Motor neuron (in vitro differentiated cells): ENCODE measurements at places on chromosomes 6 and 20. TPM values are rescaled to one million over a fixed set of nuclear protein-coding genes. Genes with fewer than 3 reads are reported as not detected.

GRCh38 chr6:36731622-36732310 lies 34.1 kb downstream of the RAB44 start:
- ATAC-seq = no peak

GRCh38 chr6:44631968-44632367 lies 244.5 kb downstream of the CDC5L start:
- peak; percentile 27 for ATAC-seq

GRCh38 chr6:99130897-99131873 lies 183.4 kb upstream of the FBXL4 start:
- ATAC-seq = no peak

GRCh38 chr6:24957199-24957598 lies 21.4 kb upstream of the RIPOR2 start:
- ATAC-seq = no peak

DNA sequence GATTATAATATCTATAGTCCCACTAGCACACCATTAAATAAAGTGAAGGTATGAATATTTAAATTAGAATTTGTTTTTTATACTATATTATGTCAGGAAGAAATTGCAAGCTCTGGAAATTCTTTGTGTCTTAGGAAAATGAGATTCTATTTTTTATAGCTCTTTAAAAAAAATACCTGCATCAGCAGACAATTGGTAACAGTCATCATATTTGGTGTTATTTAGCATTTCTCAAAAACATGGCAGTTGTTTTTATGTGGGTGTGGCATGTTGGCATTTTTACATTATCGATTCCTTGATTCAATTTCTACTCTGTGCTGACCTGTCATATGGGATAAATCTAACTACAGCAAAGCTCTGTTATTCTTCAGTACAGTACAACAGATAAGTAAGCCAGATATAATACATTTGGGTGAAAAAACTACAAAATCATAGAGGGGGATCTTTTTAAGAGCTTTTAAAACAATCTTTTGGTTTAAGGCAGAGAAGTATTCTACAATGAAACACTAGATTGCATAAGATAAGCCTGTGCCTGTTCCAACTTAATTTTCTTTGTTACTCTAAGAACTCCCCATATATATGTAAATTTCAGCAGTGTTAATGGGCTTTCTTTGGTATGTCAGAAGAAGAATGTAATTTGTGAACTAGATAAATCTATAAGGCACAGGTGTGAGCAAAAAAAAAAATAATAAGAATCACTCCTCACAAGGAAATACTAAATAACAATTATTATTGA lies 71.5 kb downstream of the LAMA2 start:
- no peak for ATAC-seq

GRCh38 chr6:2841264-2842138 lies at the start of gene SERPINB1:
TSS of gene SERPINB1 (minus strand) at chr6:2841863. CDS start at chr6:2840586, 1,277 bp downstream.
- ATAC-seq = peak; percentile 95

DNA sequence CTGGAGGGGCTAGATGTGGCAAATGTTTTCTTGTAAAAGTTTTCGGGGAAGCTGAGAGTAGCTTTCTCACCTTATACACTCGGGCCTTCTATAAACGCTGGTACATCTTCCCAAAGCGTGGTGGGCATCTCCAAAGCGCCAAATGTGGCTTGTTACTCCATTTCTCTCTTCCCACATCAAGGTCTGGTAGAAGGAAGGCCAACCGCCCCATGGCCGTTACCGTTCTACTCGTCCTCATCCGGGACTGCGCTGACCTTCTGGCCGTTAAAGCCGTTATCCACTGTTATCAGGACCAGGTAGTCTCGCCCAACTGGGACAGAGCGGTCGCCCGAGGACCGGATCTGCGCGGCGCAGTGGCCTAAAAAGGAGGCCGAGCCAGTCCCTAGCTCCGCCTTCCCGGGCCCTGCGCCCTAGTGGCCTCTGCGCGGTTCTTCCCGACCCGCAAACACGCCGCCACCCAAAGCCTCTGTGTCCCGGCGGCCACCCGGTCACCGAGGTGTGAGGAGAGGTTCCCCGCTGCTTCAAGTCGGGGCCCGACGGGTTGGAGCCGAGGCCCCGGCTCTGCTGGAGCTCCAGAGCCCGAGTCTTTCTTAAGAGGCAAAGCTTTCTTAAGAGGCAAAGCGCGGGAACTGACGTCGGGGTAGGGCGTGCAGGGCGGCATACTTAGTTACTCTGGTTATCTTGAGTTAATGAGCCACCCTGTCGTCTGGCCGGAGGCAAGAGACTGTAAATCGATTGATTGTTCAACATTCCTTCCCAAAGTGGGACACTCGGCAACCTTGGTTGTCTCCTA lies 90.5 kb downstream of the GPX5 start:
- no peak for ATAC-seq

GRCh38 chr6:43124481-43124880 lies 46.6 kb upstream of the SRF start:
- no peak for ATAC-seq

DNA sequence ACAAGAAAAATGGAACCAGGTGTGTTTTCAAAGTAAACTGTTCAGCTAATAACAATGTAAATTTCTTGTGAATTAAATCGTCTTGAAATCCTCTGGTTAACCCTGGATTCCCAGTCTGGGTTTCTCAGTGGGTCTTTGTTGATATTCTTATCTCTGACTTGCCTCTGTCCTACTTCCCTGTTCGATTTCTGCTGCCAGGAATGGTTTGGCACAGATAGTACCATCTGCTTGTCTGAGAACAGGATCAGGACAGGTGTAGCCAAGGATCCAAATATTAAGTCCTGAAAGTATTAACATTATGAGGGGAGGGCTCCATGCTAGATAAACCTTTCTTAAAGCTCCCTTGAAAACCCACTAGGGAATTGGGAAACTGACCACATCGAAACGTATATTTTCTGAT lies 30.1 kb downstream of the ARFGEF2 start:
- ATAC-seq = no peak

DNA sequence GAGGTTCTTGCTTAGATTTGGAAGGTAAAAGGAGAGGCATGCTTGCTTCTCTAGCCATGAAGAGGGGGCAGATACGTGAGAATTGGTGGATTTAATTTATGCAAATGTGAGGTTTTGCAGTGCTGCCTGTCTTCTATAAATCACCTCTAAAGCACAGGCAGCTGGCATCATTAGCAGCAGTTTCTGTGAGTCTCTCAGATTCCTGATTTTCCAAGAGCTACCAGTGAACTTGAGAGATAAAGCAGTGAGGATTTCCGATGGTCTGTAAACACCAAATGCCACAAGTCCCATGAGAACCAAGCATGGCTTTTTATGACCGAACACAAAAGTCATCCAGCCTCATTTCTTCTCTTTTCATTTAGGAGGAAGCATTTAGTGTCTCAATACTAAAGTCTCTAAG lies 3.2 kb upstream of the SIRPB2 start:
- no peak for ATAC-seq

DNA sequence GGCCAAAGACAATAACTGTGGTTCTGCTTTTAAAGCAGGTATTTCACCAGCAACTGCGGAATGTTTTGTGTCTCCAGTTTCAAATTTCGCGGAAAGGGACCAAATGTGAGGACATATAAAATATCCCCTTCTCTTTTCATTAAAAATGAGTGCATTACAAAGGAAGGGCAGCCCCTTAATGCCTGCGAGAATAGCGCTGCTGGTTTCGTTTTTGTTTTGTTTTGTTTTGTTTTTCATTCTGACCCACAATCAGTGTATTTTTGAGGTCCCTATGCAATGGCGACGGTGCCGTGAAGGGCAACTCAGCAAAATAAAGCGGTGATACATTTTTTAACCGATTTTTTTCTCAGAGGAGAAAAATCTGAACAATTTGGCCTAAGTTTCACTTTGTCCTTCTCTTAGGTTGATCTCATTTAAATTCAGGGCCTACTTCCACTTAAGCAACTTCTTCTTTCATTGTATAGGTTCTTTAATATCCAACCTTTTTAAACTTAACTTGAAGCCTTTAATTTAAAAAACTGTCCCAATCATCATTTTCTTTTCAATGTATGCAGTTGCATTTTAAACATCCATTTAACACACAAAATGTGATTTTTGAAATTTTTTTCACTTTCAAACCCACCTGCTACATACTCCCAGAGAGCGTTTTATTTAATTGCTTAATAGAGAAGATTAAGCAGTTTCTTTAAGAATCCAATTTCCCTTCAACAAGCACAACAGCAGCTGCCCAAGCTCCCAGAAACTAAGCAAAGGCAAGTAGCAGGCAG lies 2.9 kb upstream of the HIVEP2 start:
- ATAC-seq = no peak

DNA sequence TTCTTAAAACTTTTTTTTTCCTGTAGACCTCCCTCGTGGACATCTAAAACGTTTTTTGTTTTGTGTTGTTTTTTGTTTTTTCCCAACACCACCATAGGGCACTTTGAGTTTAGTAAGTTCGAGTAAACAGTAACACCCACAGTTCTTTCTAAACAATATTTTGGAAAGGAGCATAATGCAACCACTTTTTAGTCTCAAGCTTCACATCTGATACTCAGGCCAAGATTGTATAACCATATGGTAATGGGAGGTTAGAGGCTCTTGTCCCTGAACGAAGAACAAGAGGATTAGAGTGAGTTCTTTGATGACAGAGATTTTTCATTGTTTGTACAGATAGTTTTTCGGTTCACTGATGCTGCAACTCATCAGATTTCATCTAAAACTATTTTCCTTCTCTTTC lies 144.6 kb downstream of the MTHFD1L start:
- peak; percentile 11 for ATAC-seq

DNA sequence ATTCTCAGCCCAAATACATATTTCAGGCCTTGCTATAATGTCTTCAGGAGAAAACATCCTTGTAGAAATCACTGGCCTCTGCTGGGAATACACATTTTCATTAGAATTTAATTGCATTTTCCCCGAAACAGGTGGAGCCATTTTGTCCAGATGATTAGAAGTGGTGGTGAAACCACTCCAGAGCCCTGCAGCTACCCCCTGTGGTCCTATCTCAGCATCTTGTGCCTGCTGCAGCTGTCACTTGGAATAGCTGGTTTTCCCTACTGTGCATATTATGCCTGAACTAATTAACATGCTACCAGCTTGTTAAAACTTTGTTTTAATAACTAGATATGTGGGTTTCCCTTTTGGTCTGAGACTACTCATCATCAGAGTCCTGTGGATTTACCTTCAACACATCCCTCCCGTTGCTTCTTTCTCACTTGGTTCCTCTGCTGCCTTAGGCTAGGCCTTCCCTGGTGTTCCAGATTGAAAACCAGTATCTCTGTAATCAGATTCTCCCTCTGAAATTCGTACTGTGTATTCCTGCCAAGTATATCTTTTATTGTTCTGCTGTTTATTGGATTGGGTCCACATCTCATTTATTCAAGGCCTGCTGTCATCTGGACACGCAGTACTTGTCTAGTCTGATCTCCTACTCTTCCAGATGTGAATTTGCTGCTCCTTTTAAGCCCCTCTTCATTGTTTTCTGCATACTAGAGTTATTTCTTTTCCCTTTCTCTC lies 15.2 kb downstream of the DNAH8 start:
- no peak for ATAC-seq

GRCh38 chr20:2133318-2134183 lies 31.9 kb downstream of the STK35 start:
- ATAC-seq = no peak

DNA sequence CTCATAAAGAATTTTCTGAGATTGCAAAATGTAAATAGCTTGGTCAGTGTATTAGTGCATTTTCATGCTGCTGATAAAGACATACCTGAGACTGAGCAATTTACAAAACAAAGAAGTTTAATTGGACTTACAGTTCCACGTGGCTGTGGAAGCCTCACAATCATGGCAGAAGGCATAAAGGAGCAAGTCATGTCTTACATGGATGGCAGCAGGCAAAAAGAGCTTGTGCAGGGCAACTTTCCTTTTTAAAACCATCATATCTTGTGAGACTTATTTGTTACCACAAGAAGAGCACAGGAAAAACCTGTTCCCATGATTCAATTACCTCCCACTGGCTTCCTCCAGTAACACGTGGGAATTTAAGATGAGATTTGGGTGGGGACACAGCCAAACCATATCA lies 112.7 kb upstream of the HDDC2 start:
- no peak for ATAC-seq

DNA sequence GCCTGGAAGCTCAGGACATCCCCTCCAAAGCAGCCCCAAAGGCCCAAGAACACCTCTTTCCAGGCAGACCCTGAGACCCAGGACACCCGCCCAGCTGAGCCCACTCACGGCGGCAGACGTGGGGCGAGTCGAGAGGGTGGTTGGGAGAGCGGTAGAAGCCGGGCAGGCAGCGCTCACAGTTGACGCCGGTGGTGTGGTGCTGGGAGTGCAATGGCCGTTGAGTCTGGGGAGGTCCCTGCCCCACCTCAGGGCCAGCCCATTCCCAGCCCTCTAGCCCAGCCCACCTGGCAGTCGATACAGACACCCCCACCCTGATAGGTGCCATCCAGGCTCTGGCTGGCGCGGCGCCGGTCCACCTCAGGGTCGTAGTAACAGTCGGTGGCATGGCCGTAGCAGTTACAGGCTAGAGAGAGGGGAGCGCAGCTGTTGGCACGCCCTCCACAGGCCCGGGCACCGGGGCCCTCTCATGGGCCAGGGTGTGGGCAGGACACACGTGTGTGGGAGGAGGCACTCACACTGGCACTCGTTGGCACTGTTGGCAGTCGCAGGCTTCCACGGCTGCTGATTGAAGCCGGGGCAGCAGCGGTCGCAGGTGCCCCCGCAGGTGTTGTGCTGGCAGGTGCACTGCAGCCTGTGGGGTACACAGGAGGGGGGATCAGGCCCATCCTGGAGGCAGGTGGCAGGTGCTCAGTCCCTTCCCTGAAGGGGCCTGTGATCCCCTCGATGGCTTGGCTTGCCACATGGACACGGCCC lies 20.5 kb downstream of the LAMA5 start:
- ATAC-seq = no peak

DNA sequence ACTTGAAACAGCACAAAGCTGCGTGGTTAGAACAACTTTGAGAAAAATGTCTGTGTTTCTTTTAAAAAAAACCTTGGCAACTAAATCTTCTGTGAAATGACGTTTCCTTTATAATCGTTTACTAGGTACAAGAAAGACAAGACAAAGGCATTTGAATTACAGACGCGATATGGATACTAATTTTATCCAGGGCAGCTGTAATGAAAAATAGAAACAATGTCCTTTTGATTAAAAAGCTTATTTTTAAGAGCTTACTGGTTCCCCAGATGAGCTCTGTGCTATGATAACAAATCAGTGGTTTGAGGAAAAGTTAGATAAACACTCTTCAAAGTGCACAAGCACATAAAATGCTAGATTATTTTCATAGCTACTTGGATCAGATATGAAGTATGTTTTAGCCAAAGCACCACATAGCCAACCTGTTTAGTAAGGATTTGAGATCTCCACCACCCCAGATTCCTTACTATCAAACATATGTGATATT lies 1.6 kb upstream of the SYNCRIP start:
- ATAC-seq = no peak

GRCh38 chr6:34115403-34115795 lies 30.5 kb downstream of the GRM4 start:
- ATAC-seq = peak; percentile 53

Gene BANF2
- total RNA-seq = not detected in 2 replicates

Gene CNPY3
- total RNA-seq = 27.8 and 30.6 TPM in 2 replicates

Gene SEL1L2
- total RNA-seq = not detected in 2 replicates

Gene ENPP3
- not detected in 2 replicates for total RNA-seq

Gene SEMG1
- total RNA-seq = not detected in 2 replicates

Gene OR2B6
- 0.81 and 0.97 TPM in 2 replicates for total RNA-seq

Gene TCP11
- 0.68 and 1.2 TPM in 2 replicates for total RNA-seq

Gene WFDC2
- 2.7 TPM in 1 of 2 replicates, not detected in the other for total RNA-seq
